NCI-H2107 (cell line): ENCODE measurements at places on chromosomes 7 and 10.

GRCh38 chr7:107939573-107940489 is 48.8 kb downstream of the DLD start:
- no peak for DNase-seq

DNA sequence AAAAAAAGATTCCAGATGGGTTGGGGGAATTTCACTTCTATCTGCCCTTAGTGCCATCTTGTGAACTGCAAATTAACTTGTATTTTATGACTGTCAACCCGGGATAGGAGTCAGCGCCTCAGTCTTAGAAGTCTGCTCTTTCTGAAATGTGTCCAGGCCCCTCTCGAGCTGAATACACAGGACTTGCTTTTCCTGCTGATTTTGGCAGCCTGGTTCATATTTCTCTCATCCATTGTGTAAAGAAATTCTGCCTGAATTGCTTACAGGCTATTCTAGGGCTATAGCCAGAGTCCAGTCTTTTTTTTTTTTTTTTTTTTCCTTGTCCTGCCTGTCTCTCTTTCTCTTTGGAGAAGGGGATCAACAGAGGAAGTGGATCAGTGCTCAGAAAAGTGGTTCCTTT is 24.6 kb downstream of the GATA3 start:
- DNase-seq, result no peak

GRCh38 chr10:18505456-18506118 is 145.8 kb downstream of the NSUN6 start:
- no peak for DNase-seq

DNA sequence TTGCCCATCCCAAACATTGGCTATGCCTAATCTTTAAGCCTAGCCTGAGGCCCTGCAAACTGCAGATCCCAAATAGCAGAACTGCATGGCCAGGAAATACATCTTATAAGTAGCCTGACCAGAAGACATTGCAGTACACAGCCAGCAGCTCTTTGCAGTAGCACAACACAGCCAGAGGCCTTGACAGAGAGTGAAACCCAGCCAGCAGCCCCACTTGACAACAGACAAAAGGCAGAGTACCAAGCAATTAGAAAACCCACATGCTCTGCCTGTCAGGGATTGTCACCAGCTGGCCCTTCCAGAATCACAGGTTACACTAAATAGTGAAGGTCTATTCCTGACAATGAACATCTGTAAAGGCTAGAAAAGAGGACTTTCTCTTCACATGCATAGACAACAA is 242.8 kb upstream of the TMEM72 start:
- DNase-seq, result no peak

GRCh38 chr10:79189853-79190435 is 121.2 kb downstream of the ZMIZ1 start:
- DNase-seq, result no peak

GRCh38 chr10:89532476-89532875 is 2.9 kb downstream of the SLC16A12 start:
- DNase-seq, result no peak

DNA sequence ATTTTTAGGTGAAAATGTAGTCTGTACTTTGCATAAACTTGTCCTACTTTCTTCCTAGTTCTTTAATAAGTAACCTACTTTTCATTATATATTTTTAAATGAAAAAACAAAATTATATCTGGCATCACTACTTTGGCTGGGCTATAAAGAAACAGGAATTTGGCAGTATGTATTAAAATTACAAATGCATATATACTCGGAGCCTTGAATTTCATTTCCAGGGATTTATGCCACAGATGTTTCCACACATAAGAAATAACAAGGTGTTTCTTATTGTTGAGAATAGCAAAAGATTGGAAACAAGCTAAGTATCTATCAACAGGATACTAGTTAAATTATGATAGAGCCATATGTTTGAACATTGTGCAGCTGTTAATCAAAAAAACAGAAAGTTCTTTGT is 2.2 kb upstream of the ARHGAP12 start:
- DNase-seq, result no peak

DNA sequence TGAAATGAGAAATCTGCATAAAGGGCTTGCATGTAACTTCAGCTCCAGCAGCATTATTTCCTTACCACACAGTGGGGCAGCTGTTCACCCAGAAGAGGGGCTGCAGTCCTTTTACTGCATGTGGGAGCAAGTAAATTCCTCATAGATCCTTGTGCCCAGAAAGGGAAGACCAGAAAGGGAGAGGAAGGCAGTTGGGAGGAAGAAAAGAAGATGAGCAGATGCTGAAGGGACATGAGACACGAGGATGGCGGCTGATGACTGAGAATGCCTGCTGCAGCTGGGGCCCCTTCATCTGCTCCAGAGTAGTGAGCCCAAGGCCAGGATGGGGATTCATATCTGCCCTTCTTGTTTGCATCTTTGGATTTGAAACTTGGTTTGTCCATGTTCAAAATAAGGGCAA is 80.5 kb downstream of the WIPF3 start:
- DNase-seq, result no peak

DNA sequence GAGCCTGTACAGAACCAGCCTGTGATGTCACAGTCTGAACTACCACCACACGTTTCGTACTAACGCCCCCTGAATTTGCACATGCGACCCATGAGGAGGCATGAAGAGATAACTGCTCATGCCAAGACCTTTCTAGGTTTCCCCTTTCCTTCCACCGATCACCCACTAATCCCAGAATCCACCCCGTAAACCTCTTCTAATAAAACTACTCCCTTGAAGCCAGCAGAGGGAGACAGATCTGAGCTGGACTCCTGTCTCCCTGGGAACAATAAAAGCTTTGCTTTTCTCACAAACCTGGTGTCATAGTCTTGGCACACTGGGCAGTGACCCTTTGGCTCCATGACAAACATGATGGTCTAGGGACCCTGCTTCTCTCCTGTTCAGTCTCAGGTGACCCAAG is 144.5 kb downstream of the FRMD4A start:
- no peak for DNase-seq

GRCh38 chr10:58459069-58459468 is 53.6 kb upstream of the BICC1 start:
- no peak for DNase-seq

DNA sequence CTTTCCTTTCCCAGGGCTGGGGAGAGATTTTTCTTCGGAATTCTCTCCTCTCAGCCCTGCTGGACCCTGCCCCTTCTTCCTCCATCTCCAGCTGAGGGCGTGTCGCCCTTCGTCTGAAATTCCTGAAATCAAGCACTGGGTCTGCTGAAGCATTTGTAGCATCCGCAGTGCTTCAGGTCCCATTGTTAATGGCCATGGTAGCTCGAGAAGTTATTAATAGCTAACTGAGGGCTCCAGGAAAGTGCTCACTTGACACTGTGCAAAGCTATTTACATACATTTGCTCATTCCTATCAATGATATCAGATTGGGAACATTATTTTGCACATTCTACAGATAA is 515 bp downstream of the FAM149B1 start:
- no peak for DNase-seq

GRCh38 chr7:117251687-117252086 is 71.2 kb downstream of the WNT2 start:
- no peak for DNase-seq

DNA sequence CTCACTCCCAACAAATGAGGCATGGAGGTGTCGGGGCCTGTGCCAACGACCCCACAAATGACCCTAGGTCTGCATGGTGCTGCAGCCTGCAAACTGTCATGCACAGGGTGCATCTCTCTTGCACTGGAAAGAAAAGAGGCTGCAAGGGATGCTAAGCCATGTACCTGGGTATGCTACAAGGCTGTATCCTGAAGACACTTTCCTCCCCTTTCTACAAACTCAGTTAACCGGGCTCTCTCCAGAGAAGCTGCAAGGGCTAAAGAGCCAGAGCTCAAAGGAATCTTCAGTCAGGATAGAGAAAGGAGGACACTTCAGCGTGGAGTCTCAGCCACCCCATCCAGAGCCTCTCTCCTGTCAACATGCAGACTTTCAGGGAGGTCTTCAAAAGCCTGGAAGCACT is 449.0 kb downstream of the GRID1 start:
- DNase-seq, result no peak

GRCh38 chr7:51316666-51317581 is at the start of gene COBL:
COBL (minus strand) TSS chr7:51316809; CDS start chr7:51316633, 176 bp downstream.
- DNase-seq, result no peak
